Spleen (tissue), 13 donors: ENCODE measurements at places on chromosomes 2 and 18. TPM values are rescaled to one million over a fixed set of nuclear protein-coding genes. Genes with fewer than 3 reads are reported as not detected.

GRCh38 chr2:64846177-64846576, 143.0 kb upstream of the SLC1A4 start:
- DNase-seq, result no peak

DNA sequence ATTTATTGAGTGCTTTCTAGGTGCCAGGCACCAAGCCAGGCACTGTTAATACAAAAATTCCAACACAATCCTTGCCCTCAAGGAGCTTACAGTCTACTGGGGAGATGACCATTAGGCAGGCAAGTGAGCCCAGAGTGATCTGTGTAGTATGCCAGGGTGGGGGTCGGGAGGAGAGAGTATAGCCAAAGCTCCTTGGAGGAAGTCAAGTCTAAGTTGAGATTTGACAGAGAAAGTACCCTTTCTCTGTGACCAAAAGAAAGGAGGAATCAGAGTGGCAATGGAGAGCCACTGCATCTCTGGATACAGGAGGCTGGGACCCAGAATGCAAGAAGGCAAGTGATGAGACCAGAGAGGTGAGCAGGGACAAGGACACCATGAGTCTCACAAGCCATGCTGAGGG, 7.5 kb downstream of the ANKRD53 start:
- DNase-seq, result peak; percentile 30

DNA sequence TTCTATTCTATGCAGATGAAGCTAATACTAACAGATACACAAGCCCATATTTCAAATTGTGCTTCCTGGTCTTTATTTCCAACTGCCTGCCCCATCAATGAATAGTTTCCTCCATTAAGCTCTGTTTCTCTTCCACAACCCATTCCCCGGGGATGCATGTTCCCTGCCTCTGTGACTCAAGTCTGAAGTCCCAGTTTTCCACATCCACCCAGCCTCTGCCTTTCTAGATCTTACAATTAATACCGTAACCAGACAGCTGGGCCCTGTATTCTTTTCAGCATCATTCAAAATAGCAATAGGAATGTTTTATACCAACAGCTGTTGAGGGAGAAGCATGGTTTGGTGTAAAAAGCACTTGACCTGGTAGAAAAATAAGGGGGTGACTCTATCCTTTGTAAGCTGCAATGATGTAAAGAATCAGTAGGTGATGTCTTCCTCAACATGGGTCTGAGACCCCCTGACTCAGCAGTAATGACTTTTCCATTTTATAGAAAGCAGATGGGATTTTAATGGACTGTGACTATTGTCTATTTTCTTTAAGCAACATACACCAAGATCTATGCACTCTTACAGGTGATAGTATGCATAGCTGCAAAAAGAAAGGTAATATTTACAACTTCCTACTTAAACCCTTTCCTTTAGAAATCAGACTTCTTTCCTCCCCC, 46.1 kb upstream of the DAPL1 start:
- no peak for DNase-seq

GRCh38 chr2:184558713-184559464, 39.4 kb upstream of the ZNF804A start:
- DNase-seq, result no peak

GRCh38 chr2:152618193-152618564, 99.1 kb downstream of the PRPF40A start:
- no peak for DNase-seq

- no peak for DNase-seq
Observed at GRCh38 chr2:158723921-158724802, 71.0 kb upstream of the DAPL1 start.

DNA sequence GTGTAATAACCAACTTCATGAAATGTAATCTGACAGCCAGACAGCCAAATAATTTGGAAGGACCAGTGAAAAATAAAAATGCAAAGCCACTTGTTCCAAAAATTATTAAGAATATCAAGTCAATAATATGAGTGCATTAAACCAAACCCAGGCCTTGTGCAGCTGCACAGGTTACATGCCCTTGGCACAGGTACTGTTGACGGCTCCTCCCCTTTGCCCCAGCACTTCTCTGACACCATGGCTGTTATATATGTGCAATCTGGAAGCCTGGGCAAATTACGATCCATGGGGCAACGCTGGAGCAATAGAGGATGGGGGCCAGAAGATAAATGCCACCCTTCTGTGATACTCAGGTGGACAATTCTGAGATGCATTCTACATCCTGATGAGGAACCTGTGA, 68.9 kb downstream of the METTL4 start:
- no peak for DNase-seq

DNA sequence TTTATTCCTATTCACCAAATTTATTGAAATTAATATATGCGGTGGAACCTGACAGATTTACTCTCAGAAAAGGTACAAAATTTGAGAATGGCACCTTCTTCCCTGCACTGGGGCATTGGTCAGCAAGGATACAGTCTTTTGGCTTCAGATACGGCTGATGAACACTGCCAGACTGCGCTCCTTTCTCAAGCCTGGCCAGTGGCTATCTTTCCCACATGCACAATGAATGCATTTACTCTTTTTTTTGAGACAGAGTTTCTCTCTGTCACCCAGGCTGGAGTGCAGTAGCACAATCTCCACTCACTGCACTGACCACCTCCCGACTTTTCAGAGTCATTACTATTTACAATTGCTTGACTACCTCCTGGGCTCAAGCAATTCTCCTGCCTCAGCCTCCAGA, 61.6 kb downstream of the MOB4 start:
- no peak for DNase-seq

- DNase-seq, result no peak
Observed at GRCh38 chr2:239473211-239473805, 72.5 kb upstream of the HDAC4 start.

GRCh38 chr2:188897096-188897495, 77.1 kb upstream of the COL3A1 start:
- no peak for DNase-seq

DNA sequence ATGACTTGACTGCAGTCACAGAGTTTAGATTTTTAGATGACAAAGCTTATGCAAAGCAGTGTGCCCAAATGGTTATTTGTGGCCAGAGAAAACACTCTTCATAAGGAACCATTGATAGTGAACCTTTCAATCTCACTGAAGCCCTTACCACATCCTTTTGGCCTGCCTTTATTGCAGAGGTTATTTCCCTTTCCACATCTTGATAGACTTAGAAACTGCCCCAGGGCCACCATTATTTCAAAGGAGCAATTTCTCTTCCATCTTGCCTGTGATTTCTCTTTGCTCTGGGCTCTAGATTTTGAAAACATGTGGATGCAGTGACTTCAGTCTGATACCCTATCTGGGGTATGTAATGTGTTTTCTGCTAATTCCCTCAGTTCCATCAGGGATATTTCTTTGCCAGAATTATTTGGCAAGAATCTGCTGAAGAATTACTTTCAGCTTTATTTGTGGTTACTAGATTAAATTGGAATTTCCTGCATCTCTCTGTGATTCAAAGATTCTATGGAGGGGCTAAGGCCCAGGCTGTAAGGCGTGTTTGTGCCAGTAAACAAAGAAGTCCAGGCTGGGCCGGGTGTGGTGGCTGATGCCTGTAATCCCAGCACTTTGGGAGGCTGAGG, 51.0 kb downstream of the MOGAT1 start:
- DNase-seq, result no peak

DNA sequence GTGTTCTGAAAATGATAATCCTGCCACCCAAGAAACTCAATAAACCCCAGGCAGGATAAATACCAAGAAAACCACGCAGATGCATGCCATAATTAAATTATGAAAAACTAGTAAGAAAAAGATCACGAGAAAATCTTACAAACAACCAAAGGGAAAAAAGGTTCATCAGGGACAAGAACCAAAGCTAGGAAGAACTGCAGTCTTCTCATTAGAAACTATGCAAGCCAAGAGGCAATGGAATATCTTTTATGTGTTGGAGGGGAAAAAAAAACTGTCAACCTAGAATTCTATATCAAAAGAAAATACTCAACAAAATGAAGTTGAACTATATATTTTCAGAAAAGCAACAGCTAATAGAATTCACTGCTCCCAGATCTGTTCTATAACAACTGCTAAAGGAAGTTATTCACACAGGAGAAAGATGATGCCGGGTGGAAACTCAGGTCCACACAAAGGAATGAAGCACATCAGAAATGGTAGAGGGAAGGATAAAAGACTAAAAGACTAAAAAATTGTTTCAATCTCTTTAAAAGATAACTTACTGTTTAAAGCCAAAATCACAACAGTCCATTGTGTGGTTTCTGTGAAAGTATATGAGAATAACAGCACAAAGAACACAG, 55.0 kb downstream of the NDUFA10 start:
- no peak for DNase-seq

DNA sequence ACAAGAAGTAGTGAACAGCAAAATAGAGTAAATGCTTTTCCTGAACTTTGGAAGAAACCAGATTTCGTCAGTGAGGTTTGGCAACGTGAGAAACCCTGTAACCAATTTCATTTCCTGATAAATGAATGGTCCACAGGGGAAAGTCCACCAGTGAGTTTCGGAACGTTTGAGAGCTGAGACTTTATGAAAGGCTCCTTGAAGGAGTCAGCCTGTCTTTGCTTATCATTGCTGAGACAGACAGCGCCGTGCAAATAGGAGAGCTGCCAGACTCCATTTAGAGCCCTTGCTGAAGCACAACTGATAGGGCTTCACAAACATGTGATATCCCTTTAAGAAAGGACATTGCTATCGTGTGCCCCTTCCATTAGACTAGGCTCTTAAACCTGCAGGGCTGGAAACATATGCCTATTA, 121.8 kb upstream of the SMAD7 start:
- DNase-seq, result no peak

DNA sequence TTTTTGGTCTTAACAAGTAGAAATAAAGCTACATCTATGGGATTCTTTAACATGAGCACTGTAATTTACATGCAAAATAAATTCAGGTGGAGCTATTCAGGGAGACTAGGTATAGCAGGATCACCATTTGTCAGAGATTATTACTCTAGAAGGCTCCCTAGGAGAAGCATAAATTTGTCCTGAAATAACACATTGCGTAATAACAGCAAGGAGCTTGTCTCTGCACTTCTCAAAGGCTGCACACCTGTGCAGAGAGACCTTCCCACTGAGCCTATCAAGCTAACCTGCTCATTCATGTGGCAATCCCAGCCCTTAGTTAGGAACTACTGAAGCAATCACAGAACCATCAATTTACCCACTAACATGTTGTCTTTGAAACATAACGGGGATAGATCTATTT, 437.4 kb upstream of the MC4R start:
- no peak for DNase-seq

GRCh38 chr2:183665425-183665824, 541.2 kb downstream of the NUP35 start:
- DNase-seq, result no peak

- no peak for DNase-seq
Observed at GRCh38 chr2:241081643-241082340, 20.3 kb downstream of the MTERF4 start.

- no peak for DNase-seq
Observed at GRCh38 chr2:226887940-226888339, 52.1 kb downstream of the RHBDD1 start.

- no peak for DNase-seq
Observed at GRCh38 chr18:7152440-7152839, 34.8 kb upstream of the LAMA1 start.

DNA sequence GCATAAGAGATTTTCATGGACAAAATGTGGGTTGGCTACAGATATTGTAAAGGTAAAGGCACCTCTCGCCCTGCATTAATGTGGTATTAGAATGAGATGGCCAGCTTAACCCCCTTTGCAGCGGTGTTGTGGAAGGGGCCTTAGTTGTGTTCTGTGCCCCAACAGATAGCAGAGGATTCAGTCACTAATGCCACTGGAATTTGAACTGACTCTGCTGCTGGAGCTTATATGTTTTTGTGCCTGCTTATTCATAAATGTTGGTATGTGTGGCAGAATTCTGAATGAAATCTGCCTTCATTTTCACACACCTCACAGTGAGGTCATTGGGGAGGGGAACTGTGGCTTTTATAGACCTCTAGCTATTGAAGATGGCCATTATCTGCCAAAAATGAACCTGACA, 90.7 kb upstream of the ITGA6 start:
- DNase-seq, result no peak

GRCh38 chr2:47016172-47016913, 100.7 kb upstream of the MCFD2 start:
- no peak for DNase-seq

GRCh38 chr2:174561283-174561971, 36.2 kb downstream of the WIPF1 start:
- DNase-seq, result no peak

Gene SLC5A7
- not detected for total RNA-seq

Gene RGPD8
- total RNA-seq, result 35.4 TPM

Gene LRATD1
- 0.27 TPM for total RNA-seq

Gene ANO7
- 3.0 TPM for total RNA-seq

Gene PPP4R1
- total RNA-seq, result 82.4 TPM

Gene POTEI
- total RNA-seq, result not detected

Gene PSMD1
- 51.1 TPM for total RNA-seq

Gene ANKRD36
- 35.0 TPM for total RNA-seq

Gene LBX2
- 1.2 TPM for total RNA-seq

Gene GORASP2
- total RNA-seq, result 51.6 TPM

Gene ACTR2
- 348 TPM for total RNA-seq

Gene VSNL1
- not detected for total RNA-seq

Gene CRACDL
- 5.1 TPM for total RNA-seq

Gene MERTK
- total RNA-seq, result 70.5 TPM

Gene SPRED2
- 22.8 TPM for total RNA-seq

Gene C2orf80
- not detected for total RNA-seq

Gene LRP1B
- total RNA-seq, result 0.05 TPM
